ENCODE measurements at places on chromosomes 7 and 10. TPM values are rescaled to one million over a fixed set of nuclear protein-coding genes. Genes with fewer than 3 reads are reported as not detected.
A peak's percentile ranks its signal among the peaks of the same experiment; 100 is the strongest.

LIPN gene
- total RNA-seq = not detected

KLF14 gene
- total RNA-seq = not detected

DEPP1 gene
- 31.9 TPM for total RNA-seq

LIPM gene
- total RNA-seq = not detected

PNLIPRP2 gene
- not detected for total RNA-seq

LRMDA gene
- 12.3 TPM for total RNA-seq

- DNase-seq = no peak
Measured at GRCh38 chr7:84379446-84379845, 184.9 kb upstream of the SEMA3A start.

DNA sequence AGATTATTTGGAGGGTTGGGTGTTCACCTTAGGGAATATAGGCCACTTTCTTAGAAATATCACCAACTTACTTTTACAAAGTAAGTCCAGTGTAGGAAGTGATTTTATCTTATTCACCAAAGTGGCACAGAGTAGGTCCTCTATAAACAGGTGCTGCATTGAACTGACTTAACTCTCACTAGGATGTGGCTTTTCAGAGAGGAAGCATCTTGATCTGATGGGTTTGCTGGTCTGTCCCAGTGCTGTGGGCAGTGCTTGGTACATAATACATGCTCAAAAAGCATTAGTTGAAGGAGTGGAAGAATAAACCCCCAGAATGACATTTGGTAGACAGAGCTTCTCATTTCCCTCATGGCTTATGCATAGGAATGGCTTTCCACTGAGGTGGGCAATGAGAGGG is 334.7 kb downstream of the LRMDA start:
- DNase-seq = no peak

DNA sequence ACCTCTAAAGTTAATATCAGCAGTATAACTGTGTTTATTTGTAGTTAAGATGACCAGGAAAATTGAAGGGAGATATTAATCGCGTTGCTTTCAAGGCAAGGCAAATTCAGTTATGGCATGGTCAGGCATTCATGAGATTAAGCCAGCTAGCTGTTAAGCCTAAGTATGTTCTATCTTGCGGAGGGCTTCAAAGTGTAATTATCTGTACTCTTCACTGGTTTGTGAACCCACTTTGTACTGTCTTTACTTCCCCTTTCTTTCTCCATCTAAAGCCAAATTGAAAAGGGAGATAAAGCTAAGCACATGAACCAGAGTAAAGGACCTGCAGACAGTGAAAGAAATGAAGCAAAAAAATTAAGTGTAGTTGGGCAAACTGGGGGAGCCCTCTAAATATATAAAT is 483.1 kb upstream of the NRP1 start:
- no peak for DNase-seq

DNA sequence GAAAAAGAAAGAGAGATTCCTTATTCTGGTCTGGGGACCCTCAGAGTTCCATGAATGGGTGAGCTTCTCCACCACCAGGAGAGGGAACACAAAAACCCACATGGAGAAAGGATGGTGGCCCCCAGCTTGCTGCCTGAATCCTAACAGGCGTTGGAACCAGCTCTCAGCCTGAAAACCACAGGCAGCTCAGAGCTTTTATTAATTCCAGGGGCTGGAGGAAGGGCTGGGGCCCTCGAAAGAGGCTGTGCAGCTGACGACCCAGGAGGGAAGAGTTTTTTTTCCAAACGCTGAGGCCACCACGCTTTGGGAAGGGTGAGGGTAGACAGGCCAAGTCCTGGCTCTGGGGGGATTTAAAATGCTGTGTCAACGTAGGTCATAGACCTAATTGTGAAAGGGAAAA is 10.8 kb upstream of the ELN start:
- DNase-seq = peak; percentile 2

GRCh38 chr10:113056030-113056429 is 106.0 kb downstream of the TCF7L2 start:
- DNase-seq = no peak

DNA sequence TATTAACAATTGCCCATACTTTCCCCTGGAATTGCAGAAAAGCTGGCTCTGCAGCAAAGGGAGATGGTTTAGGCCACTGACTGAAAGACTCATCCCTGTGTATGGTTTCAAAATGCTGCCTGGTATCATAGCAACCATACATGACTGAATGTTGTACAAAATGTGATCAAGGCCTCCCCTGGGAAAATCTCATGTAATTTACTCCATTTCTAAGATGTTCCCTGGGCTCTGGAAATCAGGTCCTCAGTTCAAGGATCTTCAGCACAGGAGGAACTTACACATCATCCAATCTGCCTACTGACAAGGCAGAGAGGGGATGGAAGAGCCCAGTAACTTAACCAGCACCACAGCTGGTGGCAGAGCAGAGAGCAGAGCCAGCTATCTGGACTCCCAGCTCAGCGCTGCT is 111.8 kb downstream of the JAZF1 start:
- no peak for DNase-seq

GRCh38 chr7:85489498-85489897 is 302.6 kb upstream of the SEMA3D start:
- DNase-seq = no peak

GRCh38 chr10:73247509-73248258 is 629 bp upstream of the DNAJC9 start:
- DNase-seq = no peak

- DNase-seq = no peak
Measured at GRCh38 chr7:156095908-156096539, 283.8 kb upstream of the SHH start.

DNA sequence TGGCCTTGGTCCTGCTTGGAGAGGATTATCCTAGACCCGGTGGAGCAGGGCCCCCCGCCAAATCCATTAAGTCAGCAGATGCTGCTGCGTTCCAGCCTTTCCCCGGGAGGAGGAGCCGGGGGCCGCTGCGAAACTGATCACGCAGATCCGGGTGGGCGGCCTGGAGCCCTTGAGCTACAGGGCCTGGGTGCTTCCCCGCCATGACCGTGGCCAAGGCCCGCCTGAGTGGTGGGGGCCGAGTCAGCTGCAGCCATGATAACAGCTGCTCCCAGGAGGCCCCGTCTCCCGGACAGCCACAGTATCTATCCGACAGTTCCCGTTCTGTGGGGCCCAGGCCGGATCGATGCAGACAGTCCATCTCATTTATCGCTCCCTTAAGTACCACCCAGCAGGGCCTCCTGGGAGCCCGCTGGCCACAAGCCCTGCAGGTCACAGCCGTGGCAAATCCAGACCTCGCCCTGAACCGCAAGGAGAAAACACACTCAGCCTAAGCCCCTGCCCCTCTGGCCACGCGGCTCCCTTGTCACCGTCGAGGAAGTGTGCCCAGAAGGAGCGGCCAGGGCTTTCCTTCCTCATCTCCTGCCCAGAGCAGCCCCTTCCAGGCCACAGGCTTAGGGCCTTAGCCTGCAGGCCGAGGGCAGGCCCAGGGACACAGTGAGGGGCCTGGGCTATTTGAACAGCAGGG is 34.4 kb upstream of the SLC29A4 start:
- DNase-seq = peak; percentile 77

GRCh38 chr7:28645866-28646265 is 233.5 kb downstream of the CREB5 start:
- DNase-seq = no peak

GRCh38 chr7:52727632-52728031 is 307.8 kb upstream of the POM121L12 start:
- DNase-seq = no peak

- no peak for DNase-seq
Measured at GRCh38 chr7:31850601-31851000, 163.6 kb downstream of the PPP1R17 start.

Measured in heart left ventricle (tissue), 16 donors.